ENCODE measurements at places on chromosomes 12 and 14.

GRCh38 chr12:120766566-120766965 lies 40.9 kb downstream of the ACADS start:
- DNase-seq, result no peak

GRCh38 chr12:111169456-111169855 lies 199.4 kb downstream of the PHETA1 start:
- DNase-seq, result no peak

- no peak for DNase-seq
These were observed 377.1 kb upstream of the NOVA1 start for GRCh38 chr14:26974965-26975364.

GRCh38 chr12:98151105-98151590 lies 364.2 kb upstream of the TMPO start:
- DNase-seq, result no peak

- no peak for DNase-seq
These were observed 17.3 kb upstream of the YAF2 start for GRCh38 chr12:42255221-42255865.

- DNase-seq, result no peak
These were observed 1.1 kb upstream of the ATXN2 start for GRCh38 chr12:111600205-111600642.

GRCh38 chr12:103852498-103852997 lies 11.5 kb upstream of the NT5DC3 start:
- DNase-seq, result no peak

DNA sequence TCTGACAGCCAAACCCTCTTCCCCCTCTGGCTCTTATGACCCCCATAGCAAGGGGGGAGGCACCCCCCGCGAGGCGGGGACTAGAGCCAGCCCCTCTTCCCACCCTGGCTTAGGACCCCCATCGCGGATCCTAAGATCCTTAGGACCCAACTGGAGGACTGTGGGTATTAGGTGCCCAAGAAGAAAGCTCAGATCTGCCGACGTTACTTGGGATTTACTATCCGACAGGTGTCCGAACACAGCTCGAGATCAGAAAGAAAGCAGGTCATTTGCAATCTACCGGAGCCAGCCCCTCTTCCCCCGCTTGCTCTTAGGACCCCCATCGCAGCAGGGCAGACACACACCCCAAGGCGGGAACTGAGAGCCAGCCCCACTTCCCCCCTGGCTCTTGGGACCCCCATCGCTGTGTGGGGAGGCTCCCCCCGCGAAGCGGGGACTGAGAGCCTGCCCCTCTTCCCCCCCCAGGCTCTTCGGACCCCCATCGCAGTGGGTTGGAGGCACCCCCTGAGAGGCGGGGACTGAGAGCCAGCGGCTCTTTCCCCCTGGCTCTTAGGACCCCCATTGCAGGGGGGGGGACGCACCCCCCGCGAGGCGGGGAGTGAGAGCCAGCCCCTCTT lies 46.8 kb downstream of the DDX11 start:
- DNase-seq, result no peak

DNA sequence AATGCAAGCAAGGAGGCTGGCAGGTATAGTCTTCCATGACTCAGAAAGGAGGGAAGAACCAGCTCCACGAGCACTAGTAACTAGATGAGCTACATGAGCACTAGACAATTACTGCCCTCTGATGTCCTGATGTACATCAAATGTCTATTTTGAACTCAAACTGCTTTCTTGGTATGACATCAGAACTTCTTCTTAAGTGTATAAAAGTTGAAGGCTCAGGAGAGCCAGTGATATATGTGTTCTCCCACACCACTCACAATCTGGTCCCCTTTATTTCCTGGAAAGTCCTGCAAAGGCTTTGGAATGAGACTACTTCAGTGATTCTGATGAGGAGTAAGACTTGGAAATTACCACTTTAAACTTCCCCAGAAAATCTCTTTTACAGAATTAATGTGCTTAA lies 18.5 kb upstream of the DHRS7 start:
- no peak for DNase-seq

DNA sequence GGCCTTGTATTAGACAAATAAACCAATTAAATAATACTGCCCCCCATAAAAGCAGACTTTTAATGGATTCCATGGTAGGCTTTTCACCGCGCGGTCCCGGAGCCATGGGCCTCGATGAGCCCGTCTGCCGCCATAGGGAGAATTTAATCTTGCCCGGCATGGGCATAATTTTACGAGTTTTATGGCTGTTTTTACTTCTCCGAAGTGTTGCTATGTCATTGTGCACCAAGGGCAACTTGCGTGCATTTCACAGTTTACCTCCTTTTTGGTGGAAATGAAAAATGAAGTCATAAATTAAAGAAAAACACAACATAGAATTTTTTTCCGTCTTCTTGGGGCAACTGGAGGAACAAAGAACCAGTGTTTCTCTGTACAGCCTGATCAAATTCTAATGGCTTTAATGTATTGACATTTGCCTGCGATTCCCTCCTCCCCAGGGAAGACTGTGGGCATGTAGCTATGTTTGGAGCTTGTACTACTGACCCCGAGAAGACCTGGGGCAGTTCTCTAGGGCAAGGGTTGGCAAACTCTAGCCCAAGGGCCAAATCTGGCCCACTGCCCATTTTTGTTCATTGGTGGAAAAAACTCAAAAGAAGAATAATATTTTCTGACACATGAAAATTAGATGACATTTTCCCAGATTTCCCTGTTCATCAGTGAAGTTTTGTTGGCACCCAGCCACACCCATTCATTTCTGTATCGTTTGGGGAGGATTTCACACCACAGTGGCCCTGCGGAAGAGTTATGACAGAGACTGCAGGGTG lies 142.7 kb downstream of the CHST11 start:
- no peak for DNase-seq

GRCh38 chr12:124645530-124646244 lies 78.3 kb upstream of the NCOR2 start:
- no peak for DNase-seq

GRCh38 chr12:56258068-56258819 lies at the start of gene ANKRD52:
Gene ANKRD52, minus strand, starts transcription at chr12:56258384. Its CDS starts 115 bp downstream, at chr12:56258269.
- DNase-seq, result peak; percentile 86

- no peak for DNase-seq
These were observed 23.2 kb downstream of the RAP1B start for GRCh38 chr12:68633614-68634558.

Measured in activated T-cell treated with anti-CD3 and anti-CD28 coated beads, Interleukin-2, amount 50 U/mL, for 1 hour (primary cell).